Activated naive CD8-positive, alpha-beta T cell treated with anti-CD3 and anti-CD28 coated beads, Interleukin-2, amount 50 U/mL, for 24 hours (primary cell): ENCODE measurements at places on chromosomes 7 and 10.

- DNase-seq, result no peak
These were observed 12.7 kb downstream of the XRCC2 start for GRCh38 chr7:152663148-152663740.

DNA sequence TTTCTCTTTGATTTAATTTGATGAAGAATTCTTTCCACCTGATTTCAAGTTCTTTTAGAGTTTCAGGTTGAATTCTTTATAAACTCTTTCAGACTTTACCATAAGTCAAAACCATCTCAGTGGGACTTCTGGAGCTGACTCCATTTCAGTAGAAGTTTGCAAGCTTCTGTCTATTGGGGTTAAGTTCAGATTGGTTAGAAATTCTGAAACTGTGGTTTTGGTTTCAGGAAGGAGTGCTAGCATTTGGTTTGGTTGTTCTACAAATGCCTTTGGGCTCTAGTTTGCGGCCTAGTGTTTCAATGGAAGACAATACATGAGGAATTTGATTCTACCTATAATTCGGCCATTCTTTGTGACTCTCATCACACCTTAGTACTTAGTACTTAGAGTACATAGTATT, 176.8 kb upstream of the RHOBTB1 start:
- DNase-seq, result no peak

DNA sequence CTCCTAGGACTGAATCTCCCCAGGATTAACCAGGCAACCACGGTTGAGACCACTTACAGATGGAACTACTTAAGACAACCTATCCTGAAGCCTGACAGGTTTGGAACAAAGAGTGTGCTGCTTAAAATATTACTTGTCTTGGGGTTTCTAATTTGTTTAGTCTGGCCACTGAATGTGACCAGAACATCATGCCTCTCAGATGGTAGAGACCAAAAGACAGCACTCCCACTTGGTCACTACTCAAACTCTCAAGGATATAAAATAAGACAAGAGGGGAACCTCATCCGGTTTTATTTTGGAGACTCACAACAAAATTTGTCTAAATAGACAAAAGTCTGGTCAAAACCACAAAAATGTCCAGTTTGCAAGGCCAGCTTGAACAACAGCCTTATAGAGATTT, 15.3 kb downstream of the MRPL32 start:
- no peak for DNase-seq

DNA sequence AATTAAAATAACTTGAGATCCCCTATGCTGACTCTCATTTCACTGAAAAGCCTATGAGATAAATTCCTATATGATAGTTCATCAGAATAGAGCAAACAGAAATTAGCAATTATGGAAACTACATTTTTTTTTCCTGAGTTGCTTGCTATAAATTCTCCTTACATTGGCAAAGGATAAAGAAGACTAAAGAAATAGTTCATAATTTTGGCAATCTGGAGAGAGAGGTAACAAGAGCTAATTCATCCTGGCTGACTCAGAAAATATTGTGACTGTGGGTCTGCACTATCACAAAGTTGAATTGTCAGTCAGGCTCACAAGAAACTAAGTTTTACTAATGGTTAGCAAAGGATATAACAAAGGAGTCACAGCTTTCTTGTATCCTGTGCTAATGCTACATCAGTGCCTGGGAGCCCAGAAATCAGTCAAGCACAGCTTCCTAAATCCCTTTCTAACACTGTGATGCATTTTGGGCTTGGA, 483.0 kb downstream of the MAGI2 start:
- no peak for DNase-seq

- no peak for DNase-seq
These were observed 236.4 kb upstream of the GPR26 start for GRCh38 chr10:123429706-123430221.

DNA sequence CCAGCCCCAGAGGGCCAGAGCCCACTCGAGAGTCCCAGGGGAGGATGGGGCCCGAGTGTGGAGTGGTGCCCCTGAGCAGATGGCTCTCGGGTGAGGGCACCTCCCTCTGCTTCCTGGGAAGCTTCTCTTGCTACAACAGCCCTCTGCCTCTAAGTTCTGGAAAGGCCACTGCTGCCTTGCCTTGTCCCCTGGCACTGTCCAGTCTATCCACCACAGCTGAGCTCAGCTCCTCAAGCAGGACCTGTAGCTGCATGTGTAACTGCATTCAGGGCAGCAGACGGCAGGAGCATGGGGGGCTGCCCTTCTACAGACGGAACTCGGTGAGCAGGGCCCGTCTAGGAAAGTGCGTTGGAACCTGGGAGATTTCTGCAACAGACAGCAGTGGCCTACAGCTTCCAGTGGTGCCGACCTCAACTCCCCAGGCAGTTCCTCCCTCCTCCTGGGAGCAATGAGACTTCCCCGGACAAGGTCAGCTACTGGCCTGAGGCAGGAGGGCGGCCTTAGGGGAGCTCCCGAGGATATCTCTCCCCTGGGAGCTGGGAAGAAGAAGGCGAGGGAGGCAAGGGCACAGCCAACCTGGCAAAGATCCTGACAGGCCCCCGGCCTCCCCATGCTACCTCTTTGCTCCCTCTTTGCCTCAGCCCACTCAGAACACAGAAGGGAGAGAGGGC, 88.5 kb downstream of the DLG5 start:
- no peak for DNase-seq

GRCh38 chr10:11787846-11788245, 35.3 kb upstream of the PROSER2 start:
- no peak for DNase-seq

- no peak for DNase-seq
These were observed 2.9 kb upstream of the IGFBP1 start for GRCh38 chr7:45885264-45885882.

- peak; percentile 32 for DNase-seq
These were observed 49.9 kb upstream of the STEAP1B start for GRCh38 chr7:22549667-22550513.

DNA sequence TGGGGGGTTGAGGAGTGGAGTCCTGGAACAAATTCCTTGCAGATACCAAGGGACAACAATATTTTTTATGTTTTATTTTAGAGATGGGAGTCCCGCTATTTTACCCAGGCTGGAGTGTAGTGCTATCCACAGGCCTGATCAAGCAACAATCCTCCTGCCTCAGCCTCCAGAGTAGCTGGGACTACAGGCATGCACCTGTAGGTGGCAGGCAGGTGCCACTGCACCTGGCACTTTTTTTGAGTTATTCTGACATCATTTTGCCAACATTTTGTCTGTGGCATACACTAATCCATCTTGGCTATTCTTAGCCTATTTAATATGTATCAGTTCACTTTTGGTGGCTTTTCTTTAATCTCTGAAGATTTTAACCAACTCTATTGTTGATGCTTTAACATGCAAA, 317.8 kb upstream of the MTPN start:
- no peak for DNase-seq

DNA sequence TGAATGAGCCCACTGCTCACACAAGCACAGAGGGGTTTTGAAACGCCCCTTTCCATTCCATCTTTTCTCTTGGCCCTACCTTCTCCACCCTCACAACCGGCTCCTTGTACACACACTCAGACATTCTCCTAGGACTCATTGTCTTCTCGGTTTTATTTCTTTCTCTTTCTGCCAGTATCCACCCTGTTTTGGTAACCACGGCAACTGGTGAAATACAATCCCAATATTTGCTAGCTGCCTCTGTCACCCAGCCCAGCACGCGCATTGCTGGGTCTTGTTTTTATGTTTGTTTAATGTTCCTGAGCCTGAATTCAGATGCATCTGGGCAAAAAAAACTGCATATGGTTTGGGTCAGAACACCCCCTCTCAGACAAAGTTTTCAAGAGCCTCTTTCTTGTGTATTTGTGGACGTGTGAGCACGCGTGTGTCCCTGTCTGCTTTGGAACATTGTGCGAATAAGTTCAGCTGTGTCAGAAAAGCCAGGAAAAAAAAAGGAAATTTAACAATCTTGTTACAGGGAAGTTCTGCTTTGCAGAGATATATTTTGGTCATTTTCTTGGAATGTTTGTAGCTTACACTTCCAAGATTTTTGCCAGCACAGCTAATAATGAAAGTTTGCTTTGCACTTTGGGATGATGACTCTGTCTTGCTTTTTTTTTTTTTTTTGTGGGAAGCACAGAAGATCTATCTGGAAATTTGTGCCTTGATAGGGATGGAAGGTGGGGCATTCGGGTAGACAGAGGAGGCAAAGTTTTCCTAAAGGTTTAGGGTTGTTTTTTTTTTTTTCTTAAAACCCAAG, 225.9 kb downstream of the TRIL start:
- DNase-seq, result no peak

DNA sequence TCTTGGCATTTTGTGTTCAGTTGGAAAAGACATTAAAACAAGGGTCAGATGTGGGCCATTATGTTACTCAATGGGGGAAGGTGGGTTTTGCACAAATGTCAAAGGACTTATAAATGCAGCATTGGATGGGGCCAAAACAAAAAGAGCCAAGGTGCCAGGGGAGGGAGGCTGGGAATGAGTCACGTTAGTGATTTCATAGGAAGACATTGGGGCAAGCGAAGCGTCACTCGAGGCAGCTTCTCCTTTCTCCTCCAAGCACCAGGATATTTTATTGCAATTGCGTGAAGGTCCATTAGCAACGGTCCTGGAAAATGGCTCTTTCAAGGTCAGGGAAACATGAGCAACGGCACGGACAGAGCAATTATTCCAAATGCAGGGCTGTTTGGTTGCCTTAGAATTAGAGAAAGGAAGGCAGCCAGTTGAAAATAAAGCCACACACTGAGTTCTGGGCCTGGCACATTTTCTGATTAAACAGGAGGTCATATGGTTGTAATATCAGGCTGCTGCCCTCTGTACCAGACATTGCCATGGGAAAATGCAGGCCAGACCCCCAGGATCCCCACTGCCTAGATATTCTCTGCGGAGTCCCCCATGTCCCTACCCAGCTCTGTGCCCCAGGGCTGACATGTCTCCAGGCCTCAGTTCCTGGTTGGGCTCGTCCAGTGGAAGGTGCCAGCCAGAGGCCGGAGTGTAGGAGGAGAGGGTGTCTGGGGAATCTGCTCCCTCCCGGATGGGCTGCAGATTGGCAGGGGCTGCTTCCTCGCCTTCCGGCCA, 63.3 kb upstream of the NANOS1 start:
- DNase-seq, result no peak

DNA sequence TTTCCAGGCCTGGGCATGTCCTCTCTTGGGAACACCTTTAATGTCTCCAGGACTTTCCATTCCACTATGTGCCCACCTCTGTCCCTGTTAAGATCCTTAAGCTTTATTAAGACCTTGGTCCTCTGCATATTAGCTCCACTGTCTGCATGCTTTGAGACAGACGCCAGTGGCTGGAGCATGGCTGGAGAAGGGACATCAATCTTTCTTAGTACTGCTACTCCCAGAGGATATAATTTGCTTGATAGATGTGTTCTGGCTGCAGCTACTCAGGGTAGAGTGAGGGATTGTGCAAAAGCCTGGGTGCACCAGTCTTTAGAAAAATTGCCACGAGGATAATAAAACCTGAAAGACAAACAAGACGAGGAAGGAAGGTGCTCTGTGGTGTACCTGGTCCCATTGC, 42.9 kb downstream of the PLPP4 start:
- no peak for DNase-seq
